Urinary bladder (tissue), 4 donors: ENCODE measurements at places on chromosomes 2 and 18. TPM values are rescaled to one million over a fixed set of nuclear protein-coding genes. Genes with fewer than 3 reads are reported as not detected.

DNA sequence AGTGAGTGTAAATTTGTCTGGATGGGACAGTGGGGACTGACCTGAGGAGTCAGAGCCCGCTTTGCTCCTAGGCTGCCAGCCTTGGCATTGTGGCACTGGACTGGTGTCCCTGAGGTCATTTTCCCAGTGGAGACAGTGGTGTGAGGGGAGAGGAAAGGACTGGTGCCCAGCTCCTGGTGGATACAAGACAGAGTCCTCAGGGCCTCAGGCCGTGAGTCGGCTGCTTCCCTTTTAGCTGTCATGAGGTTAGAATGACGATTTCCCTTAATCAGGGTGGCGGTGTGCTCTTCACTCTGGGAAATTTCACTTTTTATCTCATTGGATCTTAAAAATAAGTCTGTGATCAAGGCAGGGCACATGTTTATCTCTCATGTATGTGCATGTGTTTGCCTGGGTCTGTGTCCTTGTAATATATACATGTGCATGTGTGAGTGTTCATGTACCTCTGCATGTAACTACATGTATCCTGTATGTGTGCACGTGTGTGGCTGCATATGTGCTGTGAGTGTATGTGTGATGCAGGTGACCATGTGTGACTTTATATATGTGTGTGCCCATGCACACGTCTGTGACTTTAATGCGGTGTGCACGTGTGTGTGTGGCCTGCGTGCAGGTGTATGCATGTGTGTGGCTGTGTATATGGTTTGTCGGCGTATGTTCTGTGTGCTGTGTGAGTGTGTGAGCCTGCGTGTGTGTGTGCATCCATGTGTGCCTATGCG lies 55.7 kb downstream of the GLI2 start:
- DNase-seq = no peak

DNA sequence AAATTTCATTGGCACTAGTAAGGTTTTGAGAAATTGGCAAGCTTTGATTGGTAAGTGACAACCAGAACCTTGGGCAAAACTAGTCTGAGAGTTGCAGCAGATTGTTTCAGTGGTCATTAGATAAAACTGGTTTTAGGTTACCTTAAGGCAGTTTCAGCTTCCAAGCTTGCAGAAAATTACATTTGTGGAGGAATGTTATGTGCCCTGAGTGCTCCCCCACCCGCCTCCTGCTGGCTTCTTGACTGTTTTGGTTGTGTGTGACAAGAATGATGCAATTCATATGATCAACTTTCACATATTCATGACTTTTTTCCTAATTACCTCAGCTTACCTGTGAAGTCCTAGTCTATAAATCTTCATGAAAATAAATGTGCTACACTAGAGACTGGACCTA lies 599.5 kb upstream of the ZNF804A start:
- no peak for DNase-seq

DSG1 gene
- 0.21 TPM for total RNA-seq

GRCh38 chr2:47607005-47607679 lies 175.8 kb upstream of the MSH6 start:
- no peak for DNase-seq
